Foreskin keratinocyte (primary cell): ENCODE measurements at places on chromosomes 7 and 10.
A peak's percentile ranks its signal among the peaks of the same experiment; 100 is the strongest.

- no peak for DNase-seq
These were observed 9.8 kb upstream of the CDHR1 start for GRCh38 chr10:84184517-84184916.

- no peak for DNase-seq
These were observed 45.9 kb upstream of the WDR11 start for GRCh38 chr10:120805014-120805812.

DNA sequence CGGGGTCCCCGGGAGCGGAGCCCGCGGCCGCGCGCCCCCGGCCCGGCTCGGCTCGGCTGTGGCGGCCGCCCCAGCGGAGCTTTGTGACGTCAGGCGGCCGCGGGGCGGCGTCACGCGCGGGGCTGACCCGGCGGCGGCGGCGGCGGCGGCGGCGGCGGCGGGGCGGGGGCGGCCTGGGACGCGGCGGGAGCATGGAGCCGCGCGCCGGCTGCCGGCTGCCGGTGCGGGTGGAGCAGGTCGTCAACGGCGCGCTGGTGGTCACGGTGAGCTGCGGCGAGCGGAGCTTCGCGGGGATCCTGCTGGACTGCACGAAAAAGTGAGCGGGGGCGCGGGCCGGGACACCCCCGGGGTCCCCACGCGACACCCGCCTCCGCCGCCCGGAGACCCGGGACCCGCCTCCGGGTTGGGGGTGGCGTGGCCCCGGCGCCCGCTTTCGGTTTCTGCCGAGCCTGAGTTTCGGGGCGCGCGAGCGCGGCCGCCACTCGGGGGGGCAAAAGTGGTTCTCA is at the start of gene PWWP2B:
Gene PWWP2B, plus strand, starts transcription at position 165 of the 506 bp plus-strand sequence. Its CDS starts 27 bp downstream, at position 192.
- DNase-seq, result no peak

DNA sequence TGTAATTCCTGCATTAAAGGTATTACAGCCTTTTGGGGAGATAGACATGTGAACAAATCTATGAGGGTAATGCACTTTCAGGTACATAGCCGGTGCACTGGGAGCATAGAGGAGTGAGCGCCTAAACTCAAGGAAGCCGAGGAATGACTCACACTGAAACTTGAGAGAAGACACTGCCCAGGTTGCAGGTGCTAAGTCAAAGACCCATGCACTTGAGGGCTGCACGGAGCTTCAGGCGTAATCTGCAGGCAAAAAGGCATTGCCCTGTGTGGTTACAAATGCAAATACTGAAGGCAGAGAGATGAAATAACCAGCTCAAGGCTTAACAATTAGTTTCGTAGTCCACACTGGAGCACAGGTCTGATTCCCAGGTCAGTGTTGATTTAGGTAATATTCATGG is 51.0 kb upstream of the OSBPL3 start:
- DNase-seq, result peak; percentile 56

GRCh38 chr7:151139791-151140190 is 27.7 kb downstream of the GBX1 start:
- no peak for DNase-seq

DNA sequence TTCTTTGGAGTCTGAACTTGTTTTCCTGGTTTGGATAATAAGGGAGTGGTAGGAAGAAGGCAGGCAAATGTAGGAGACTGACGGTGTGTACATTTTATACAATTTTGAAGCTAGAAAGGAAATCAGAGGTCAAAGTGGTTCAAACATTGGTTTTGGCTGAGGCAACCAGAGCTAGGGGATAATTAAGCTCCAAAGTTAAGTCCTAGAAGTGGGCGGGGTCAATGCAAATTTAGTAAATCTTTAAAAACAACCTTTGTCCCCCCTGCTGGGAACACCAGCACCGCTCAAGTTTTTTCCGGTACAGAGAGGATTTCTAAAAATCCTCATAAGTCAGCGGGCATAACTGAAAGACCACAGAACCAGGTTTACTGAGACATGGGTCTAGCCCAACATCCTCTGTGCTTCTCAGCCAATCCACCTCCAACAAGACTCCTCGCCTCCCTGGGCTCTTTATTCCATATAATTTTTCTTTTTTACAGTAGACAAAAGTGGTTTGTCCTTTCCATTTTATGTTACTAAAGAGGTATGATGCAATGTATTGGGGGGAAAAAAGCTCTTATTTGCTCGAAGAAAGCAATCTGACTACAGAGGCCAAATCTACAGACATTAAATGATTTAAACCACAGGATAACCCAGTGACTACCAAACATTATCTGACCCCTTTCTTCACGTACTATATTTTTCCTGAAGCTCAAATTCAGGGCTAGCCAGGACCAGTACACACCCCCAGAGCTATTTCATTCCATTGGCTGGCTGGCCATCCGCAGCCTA is 1.6 kb downstream of the GLUD1 start:
- peak; percentile 52 for DNase-seq

GRCh38 chr10:65566906-65567305 is 1358.9 kb upstream of the LRRTM3 start:
- no peak for DNase-seq

DNA sequence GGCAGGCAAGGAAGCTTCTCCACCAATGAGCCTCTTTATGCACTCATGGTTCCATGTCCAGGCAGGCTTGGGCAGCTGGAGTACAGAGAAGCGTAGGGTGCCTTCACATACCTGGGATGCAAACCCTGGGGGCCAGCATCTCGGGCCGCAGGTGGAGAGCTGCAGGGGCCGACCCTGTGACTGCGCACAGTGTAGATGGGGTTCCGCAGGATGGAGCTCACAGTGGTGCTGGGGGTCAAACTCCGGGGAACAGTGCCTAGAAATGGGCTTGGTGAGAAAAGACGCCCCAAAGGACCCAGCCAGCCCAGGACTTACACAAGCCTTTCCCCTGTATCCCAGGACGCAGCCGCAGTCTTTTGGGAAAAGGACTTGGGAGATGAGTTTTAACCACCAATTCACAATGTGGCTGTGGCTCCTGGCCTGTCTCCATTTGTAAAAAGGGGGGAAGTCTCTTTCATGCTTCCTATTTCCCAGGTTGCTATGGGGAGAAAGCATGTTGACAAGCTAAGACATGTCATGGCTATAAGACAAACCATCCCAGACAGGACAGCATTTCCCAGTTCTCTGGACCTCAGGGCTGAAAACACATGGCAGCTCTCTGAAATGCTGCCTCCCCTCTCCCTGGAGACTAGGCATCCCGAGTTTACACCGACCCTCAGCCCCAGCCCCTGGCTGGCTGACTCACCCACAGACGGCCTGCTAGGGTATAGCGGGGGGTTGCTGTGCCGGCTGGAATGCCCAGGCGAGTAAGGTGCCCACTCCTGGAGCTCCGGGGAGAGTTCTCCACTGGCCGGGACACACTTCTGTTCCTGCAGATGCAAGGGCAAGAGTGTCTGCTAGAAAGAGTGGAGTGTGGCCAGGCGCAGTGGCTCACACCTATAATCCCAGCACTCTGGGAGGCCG is 107.1 kb downstream of the DLG5 start:
- DNase-seq, result peak; percentile 71

GRCh38 chr10:70515035-70515667 is 36.6 kb downstream of the PALD1 start:
- no peak for DNase-seq

DNA sequence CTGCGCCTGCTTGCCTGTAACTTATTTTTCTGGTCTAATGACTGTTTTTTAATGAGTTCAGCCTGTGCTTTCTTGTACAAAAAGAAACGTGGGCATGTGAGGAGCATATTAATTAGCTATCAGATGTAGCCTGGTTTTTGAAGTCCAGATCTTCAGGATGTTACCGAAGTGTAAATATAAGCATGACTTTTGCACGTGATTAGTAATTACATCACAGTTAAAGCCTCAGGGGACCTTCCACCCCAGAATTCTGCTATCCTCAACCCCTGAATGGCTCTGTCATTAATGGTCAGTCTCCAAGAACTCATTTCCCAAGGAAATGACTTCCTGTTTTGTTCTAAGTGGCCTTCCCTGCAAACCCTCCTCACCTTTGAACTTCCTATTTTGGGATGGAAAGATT is 2.1 kb upstream of the PRXL2A start:
- no peak for DNase-seq

- no peak for DNase-seq
These were observed 17.7 kb upstream of the SHH start for GRCh38 chr7:155829796-155830470.

DNA sequence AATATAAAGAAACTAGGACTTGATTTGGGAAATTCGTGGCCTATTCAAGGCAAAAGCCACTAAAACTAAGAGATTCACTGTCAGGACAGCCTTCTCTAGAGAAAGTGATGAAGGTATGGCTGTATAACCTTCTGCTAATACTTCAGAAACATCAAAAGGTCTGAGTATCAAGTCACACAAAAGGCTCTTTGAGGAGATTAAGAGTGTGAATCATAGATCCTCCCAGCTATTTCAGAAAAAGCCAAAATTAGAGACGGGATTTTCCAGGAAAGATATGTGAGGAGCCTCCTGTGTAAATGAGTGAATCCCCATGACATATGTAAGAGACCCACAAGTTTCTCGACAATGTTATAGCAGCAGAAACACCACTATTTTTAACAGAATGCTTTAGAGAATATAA is 56.2 kb downstream of the UBE3C start:
- peak; percentile 34 for DNase-seq

- no peak for DNase-seq
These were observed 72.4 kb upstream of the CXCL12 start for GRCh38 chr10:44457259-44457658.

DNA sequence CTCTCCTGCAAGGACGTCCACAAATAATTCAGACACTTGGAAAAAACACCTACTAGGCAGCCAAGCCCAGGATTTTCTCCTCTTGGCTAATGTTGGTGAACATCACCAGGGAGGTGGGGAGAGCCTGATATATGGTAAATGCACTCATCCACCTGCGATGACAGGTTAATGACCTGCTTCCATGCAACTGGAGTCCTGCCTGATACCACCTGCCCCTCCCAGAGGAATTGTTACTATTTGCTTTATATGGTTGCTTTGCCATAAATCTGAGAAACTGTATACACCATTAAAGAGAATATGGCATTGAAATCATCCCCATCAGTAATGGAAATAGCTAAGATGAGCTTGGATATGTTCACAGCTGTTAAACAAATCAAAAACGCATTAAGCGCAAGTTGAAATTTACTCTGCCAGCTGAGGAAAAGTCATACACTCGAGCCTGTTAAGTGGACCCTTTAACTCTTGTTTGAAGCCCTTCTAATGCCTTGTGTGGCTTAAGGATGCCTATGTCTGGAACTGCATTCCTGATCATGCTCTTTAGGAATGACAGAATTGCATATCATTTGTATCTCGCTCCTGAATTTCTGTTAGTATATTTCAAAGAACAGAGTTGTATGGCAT is 208.3 kb downstream of the PRPF18 start:
- no peak for DNase-seq

DNA sequence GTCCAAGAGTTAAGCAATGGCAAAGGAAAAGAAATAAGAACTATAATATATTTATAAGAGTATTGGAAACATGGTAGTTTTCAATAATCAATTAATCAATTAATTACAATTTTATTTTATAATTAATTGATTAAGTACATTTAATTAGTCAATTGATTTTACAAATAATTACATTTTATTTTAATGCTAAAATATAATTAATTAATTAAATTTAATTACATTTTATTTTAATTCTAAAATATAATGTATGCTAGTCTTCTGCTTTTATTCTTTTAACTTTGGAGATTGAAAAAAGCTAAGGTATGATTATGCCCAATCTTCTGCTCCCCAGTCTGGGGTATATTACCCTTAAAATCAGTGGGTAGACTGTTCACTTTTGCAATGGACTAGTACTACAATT is 686.8 kb upstream of the LRRTM3 start:
- no peak for DNase-seq

- DNase-seq, result no peak
These were observed 174.7 kb upstream of the TCF7L2 start for GRCh38 chr10:112775381-112775780.

DNA sequence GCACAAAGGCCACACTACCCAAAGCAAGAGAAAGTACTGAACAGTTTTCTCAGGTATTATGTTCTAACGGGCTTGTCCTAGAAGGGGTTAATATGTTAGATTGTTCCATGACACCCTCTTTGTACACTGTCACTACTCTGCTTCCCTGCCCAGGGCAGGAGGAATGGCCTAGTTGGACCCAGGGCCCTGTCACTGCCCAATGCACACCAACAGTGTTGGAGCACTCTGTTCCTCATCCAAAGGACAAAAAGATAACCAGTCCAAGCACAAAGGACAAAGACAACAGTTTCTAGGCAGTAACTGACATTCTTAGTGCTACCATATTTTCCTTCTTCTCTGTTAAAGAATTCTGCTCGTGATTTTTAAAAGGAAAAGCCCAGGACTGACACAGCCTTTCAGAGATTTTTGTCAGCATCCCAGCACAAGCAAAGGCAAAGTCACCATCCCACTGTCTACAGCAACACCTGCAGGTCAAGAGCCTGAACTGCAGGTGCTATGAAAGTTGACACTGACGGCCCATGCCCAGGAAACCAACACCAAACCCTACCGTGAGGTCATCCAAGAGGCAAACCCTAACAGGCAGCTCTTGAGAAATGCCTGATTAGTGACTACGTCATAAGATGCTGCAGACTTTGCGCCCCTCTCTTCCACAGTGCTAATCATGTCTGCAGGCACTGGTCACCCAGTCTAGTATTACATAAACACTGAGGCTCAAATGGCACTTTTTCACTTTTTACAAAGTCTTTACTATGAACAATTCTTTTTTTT is 13.2 kb downstream of the NUDCD3 start:
- DNase-seq, result peak; percentile 79

- no peak for DNase-seq
These were observed 2.8 kb downstream of the FAM53B start for GRCh38 chr10:124741281-124741921.

DNA sequence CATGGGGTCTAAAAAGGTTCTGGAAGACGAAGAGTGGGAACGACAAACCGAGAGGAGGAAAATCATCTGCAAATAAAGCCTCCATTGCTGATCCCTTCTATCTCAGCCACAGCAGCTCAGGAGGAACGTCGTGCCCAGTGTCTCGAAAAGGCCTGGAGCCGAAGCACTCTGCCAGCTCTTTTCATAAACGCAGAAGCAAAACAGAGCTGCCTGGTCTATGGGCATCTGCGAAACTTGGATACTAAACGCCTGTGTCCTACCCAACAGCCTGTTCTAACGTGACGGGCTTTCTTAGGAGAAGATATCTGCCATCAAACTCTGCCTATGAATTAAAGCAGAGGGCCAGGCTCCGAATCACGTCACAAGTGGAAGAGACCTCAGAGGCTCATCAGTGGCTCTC is 68.7 kb downstream of the GNA12 start:
- DNase-seq, result no peak

DNA sequence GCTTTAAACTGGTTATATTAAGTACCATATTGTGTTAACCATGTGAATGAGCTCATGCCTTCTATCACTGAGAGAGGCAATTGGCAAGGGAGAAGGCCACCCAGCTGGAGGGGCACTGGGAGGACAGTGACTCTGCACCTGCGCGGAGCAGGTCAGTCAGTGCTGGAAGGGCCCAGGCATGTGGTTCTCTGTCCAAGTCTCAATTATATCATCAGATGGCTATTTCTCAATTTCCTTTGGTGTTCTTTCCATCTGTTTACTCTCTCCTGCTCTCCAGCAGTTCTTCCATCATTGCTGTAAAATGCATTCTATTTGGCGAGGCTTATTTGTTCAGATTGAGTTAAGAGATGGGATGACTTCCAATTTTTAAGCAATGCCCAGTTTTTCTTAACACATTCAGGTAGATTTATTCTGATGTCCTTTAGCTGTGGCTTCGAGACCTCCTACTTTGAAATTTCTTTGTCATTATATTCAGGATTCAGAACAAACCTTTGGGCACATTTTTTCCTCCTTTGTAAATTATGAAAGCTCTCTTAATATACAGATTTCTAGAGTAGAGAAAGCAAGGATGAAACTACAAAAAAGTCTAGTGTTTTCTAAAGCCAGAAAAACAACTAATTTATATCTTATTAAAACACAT is 159.3 kb downstream of the BMPER start:
- DNase-seq, result no peak

- DNase-seq, result no peak
These were observed 20.4 kb upstream of the CARD11 start for GRCh38 chr7:3064067-3064466.
